ENCODE measurements at places on chromosomes 11 and 22.

DNA sequence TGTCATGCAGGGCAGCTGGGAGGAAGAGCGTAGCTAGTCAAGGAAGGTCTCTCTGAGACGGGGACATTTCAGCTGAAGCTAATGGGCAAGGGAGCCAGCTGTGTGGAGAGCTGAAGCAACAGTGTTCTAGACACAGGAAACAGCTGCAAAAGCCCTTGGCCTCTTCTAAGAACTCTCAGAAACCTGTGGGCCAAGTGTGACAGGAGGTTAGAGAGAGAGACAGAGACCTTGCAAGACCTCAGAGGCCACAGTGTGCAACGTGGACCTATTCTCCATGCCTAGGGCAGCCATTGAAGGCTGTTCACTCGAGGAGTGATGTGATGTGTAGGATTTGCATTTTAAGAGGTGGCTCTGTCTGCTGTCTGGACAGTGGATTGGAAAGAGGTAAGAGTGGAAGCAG is 48.7 kb upstream of the TNRC6B start:
- DNase-seq, result no peak

GRCh38 chr11:60658409-60658808 is 41.0 kb upstream of the MS4A8 start:
- DNase-seq, result no peak

DNA sequence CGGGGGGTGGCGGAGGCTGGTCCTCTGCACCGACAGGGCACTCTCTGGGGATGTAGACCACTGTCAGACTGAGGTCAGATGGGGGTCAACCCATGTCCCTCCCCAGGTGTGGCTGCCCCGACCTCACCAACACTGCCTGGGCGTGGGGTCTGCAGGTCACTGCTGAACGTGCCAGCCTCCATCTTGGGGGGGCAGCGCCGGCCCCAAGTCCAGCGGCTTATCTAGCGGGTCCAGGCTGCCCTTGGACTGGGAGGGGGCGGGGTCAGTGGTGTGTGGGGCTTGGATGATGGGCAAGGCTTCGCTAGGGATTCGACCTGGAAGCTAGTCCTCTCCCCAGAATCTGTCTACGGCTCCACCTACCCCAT is 178.2 kb downstream of the IGLL1 start:
- DNase-seq, result no peak

GRCh38 chr11:121661880-121662486 is 209.2 kb upstream of the SORL1-AS1 start:
- DNase-seq, result peak; percentile 65

GRCh38 chr22:46596819-46597218 is 23.4 kb upstream of the GRAMD4 start:
- no peak for DNase-seq

GRCh38 chr11:32899438-32899837 is 6.8 kb downstream of the QSER1 start:
- no peak for DNase-seq

- no peak for DNase-seq
Observed at GRCh38 chr22:22128440-22128839, 116.1 kb upstream of the VPREB1 start.

DNA sequence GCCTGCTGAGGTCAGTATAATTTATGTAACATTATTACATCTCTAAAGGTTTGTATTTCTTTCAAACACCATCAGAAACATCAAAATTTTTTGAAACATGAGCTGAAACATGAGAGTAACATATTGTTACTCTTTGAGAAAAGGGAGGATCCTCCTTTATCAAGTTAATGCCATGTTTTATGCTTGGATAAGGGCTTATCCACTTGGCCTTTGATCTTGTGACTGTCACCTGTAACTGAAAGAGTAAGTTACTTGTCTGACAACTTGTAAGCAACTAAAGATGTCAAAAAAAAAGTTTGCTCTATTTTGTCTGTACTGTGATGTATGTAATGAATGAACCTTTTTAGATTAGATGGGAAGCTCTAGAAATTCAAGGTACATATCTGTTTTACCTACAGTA is 59.6 kb downstream of the FAR1 start:
- no peak for DNase-seq

GRCh38 chr11:113363996-113364641 is 23.5 kb upstream of the ANKK1 start:
- no peak for DNase-seq

DNA sequence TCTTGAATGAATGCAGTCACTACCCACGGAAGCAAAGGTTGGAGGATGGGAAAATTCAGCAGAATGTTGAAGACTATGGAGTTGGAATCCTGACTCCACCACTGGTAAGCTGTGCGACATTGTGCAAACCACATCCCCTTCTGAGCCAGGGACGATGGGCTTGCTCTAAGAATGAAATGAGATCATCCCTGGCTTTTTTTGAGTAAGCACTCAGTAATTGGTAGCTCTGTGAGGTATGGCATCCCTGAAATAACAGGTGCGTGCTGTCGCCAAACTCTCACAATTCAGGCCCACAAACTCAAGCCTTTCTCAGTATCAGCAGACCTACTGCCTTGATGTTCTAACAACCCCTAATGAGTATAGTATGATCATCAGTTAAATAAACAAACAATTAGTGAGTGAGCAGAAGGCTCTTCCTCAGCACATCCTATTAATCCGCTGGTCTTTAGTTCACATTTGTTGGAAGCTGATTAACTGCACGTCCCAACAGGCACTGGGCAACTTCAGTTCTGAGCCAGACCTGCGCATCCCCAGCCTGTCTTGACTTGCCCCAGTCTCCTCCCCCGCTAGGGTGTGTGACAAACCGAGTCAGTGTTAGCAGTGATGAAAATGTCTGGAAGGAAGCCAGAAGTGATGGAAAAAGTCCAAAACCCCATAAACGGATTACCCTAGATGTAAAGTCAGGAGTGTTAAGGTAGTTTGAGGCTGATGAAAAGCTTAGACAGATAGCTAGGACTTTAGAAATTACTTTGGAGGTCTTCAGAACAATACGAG is 235.5 kb downstream of the GRIK4 start:
- no peak for DNase-seq

DNA sequence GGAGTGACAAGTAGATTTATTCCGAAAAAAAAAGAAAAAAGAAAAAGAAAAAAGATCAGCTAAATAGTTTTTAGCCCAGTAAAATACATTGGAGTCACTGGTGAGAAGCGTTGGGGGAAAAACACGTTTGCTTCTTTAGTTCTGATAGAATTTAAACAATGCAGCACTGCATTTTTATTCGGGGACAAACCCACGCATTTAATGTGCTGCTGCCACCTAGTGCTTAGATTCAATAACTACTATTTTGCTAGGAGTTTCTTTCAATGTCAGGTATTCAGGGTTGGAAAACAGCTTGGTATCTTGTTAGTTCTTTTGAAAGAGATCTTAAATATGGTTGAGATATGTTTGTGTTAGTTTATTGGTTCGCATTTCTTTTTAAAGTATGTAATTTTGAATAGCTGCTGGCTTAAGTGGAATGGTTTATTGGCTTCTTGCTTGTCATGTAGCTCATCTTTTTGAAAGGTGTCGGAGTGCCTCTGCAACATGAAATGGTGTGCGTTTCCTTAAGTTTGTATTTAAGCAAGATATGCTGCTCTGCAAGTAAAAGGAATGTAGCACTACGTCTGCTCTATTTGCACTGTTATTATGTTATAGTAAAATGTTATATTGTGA is 41.9 kb downstream of the SVIP start:
- peak; percentile 29 for DNase-seq

DNA sequence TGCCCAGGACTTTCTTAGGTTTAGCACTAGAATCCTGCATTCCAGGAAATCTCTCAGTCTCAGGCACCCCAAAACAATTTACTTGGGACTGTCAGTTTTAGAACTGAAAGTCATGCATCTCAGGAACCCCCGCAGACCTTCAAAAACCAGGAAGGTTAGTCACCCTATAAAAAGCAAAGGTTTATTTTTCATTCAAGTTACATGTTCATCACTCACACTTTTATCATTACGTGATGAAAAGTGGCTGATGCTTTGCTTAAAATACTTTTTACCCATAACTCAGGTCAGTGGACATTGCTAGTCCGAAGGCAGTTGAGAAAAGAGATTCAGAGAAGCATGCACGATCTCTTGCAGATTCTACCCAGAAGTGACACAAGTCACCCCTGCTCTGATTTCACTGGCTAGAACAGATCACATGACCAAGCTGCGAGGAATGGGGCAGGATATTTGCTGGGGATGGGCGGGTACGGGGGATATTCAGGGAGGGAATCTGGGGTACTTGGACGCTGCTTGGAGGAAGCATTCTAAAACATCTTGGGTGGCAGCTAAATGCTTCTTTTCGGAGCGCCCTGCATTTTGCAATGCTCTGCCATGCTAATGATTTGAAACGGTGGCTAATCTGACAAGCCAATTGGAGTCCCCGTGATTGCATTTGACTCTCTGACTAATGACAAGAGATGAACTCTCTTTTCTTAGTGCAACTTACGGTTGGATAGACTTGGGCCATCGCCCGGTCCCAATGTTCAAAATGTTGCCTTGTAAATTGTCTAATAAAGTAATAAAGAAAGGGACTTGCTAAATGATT is 110.2 kb downstream of the MIAT start:
- DNase-seq, result no peak

DNA sequence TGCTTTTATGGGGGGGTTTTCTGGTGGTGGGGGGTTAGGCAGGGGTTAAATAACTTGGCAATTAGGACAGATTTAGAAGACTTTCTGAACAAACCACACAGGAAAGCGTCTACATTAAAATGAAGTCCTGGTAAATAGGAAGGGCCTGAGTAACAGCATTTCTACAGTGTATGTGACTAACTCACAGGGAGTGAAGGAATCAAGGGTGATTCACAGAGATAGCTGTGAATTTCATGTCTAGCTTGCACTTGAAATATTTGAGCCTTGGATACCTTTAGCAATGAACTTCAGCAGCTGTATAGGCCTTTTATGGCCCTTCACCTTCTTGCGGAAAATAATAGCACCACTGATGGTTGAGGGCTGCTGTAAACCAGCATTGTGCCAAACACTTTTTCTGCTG is 26.1 kb upstream of the LDHA start:
- no peak for DNase-seq

DNA sequence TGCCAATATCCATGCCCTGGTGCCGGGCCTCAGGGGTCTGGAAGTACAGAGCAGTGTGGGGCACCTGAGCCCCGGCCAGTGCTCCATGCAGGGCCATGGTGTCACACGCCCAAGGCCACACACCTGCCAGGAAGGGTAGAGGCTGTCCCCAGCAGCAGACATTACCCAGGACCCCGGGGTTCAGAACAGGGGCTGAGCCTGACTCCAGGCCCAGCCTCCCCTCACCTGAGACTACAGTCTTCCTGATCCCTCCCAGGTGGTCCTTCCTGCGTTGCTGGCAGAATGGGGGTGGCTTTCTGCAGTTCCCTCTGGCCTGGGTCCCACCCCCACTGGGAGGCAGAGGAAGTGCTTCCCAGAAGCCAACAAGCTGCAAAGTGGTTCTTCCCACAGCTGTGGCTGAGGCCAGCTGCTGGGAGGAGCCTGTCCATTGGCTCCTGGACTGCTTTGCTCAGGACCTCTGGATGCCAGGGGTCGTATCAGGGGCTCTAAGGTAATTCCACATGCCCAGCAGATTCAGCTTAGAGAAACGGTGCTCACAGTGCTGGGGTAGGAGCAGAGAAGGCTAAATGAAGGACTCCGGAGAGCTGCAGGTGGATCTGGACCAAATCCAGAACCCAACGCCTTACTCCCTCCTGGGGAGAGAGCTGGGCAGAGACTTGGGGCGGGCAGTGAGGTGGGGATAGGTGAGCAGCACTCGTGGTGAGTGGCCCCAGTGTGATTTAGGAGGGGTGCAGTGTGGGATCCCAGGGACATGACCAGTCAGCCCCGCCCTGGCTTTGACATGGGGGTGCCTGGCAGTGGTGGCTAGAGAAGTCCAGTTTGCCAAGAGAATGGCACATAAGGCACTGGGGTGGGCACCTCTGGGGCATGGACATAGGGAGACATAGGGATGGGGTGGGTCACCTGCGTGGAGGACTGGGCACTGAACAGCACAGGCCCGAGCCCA is 12.6 kb downstream of the TCIRG1 start:
- no peak for DNase-seq

- no peak for DNase-seq
Observed at GRCh38 chr22:36065462-36065774, 36.8 kb upstream of the RBFOX2 start.

DNA sequence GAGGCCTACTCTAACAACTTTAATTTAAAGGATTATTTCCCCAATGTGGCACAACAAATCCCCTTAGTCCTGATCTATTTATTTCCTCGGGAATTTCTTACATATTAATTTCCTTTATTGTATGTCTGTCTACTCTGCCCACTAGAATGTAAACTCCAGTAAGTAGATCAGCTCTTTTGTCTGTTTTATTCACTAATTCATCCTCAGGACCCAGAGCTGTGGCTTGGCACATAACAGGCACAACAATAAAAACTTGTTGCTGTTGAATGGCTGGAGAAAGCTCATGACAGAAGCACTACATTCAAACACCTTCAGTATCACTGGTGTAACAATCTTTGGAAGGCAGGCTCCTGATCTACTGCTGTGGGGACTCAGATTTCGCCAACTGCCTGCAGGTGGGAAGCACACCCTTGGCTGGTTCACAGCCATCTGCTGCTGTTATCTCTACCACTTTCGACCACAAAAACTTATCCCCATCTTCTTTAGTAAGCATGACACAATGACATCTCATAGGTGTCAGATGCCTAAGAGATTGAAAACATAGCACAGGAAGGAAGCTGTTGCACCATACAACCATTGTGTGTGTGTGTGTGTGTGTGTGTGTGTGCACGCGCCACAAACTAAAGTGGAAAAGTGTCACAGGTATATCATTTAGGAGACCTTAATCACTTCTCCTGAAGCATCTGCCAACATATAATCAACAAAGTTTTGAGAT is 11.9 kb downstream of the HIRA start:
- DNase-seq, result no peak

GRCh38 chr11:71153005-71153390 is 99.4 kb downstream of the SHANK2 start:
- no peak for DNase-seq

- no peak for DNase-seq
Observed at GRCh38 chr11:15468466-15468865, 353.7 kb downstream of the INSC start.

GRCh38 chr11:133343951-133344350 is 188.3 kb downstream of the OPCML start:
- DNase-seq, result no peak

- DNase-seq, result no peak
Observed at GRCh38 chr11:126190792-126191191, 20.7 kb downstream of the RPUSD4 start.

GRCh38 chr22:29519996-29520395 is 33.6 kb downstream of the THOC5 start:
- DNase-seq, result no peak

DNA sequence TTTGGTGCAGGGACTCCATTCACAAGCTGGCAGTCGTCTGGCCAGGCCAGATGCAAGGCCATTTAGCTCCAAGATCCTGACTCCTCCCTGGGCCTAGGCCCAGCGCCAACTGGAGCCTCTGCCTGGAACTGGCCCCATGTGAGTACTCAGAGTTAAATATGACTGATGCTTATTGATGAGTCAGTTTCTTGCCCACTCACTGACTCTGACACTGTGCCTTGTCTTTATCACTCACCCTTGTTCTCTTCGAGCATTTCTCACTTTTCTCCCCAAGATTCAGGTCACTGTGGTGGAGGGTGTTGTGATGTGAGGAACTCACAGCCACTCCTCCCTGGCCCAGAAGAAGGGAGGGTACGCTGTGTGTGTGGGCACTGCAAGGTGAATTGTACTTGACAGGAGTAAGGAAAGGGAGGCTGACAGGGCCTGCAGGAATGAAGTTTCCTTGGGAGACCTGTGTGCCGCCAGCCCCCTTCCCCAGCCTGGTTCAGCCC is 23.2 kb upstream of the ST3GAL4 start:
- peak; percentile 50 for DNase-seq

Measured in AG04450 (cell line).